Activated CD4-positive, alpha-beta T cell treated with anti-CD3 and anti-CD28 coated beads for 24 hours (primary cell): ENCODE measurements at places on chromosomes 4 and X.

DNA sequence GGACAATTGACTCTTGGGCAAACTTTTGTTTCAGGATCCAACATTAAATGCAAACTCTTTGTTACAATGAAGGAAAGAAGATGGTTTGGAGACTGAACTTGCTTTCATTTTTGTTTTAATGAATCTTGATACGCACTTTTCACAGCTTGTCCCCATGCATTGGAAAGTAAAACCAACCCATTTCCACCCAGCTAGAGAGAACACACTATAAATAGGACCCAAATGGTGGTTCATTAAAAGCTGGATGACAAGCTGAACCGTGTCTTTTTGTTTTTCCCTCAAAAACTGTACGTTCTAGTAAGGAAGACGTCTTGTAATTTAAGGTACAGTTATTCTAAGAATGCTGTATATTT lies 95.3 kb upstream of the EGFL6 start:
- no peak for DNase-seq

GRCh38 chrX:107323786-107324492 lies 117.5 kb downstream of the DNAAF6 start:
- no peak for DNase-seq

DNA sequence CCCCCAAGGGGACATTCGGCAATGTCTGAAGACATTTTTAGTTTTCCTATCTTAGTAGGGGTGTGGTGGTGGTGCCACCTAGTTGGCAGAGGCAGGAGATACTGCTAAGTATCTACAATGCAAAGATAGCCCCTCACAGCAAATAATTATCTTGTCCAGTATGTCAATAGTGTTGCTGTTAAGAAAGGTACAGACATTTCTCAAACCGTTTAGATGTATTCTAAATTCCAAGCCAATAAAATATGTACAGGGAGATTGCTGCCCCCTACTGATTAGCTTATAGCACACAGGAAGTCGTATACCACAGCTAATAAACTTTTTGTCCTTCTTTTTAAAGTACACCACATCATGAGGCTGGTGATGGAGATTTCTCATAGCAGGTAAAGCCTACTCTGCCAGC lies 260.5 kb downstream of the TMA16 start:
- no peak for DNase-seq

DNA sequence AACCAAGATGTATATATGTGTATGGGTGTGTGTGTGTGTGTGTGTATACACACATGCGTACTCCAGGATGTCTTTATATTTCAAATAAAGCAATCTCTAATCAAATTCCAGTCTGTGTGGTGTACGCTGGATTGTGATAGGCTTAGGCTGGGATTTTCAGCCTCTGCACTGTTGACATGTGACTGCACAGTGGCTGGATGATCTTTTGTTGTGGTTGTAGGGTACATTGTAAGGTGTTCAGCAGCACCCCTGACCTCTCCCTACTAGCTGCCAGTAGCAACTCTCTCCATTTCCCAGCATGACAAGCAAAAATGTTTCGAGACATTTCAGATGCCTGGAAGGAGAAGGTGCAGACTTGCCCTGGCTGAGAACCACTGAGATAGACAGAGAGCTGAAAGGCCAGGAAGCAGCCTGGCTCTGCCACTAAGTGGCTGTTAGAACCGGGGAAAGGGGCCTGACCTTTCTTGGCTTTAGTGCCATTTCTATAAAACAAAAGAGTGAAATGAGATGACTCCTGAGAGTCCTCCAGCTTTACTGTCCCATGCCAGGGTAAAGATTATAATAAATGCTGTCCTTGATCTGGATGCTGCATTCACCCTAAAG lies 10.5 kb downstream of the PGM2 start:
- no peak for DNase-seq

DNA sequence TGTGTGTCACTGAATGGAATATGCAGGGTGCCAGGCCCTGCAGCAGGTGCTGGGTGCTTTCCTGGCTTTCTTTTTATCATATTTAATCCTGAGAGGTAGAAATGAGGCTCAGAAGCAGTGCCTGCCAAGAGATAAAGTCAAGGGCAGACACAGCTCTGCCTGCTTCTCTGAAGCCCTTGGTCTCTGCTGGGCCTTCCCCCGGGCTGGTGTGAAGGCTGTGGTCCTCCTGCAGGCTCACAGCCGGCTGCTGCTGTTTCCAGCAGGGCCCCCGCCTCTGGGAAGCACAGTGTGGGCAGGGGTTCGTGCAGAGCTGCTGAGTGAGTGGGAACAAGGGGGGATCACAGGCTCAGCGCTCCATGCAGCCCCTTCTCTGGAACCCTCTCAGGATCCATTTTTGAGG lies 49.6 kb downstream of the TBC1D14 start:
- no peak for DNase-seq

DNA sequence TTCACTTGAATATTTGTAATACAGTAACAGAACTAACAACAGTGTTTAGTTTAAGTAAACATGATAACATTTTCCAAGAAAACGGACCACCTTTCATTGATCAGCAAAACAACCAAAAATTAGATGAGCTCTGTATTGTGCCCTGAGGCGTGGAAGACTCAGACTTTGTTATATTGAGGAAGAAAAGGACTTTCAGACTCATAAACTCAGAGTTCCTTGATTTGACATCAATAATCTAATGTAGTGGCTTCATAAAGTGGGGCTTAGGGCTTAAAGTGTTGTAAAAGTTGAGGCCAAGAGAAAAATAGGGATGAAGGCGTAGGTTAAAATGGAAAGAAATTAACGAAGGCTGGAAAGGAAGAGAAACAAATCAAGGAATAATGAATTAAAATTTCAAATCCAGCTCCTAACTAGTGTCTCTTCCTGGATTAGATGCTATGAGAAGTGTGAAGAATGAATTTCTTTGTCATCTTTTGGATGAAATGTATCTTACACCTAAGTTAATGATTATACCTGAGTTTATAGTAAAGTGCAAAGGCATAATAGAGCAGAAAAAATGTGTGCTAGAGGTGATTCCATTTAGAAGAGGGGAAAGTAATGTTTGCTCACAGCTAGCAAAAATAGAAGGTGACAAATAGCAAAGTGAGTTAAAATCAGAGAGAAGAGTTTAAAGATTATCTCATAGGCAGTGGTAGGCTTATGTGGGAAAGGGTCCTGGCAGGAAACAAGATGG lies 19.8 kb upstream of the GLRA2 start:
- no peak for DNase-seq

DNA sequence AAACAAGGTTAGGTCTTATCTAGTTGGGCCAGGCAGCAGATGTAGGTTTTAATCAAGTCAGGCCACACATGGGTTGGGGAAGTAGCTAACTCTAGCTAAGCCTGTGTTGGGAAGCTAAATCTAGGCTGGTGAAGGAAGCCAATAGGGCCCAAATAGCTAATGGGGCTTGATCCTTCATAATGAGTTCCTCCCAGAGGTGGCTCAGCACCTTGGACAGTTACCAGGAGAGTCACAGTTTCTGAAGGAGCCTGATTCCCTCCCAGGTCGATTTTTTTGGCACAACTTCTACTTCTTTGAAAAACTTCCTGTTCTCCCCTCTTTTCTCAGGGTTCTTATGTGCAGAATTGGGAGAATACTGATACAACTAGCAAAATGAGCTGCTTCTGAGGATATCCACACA lies 242.5 kb upstream of the PRPS2 start:
- no peak for DNase-seq

- DNase-seq, result no peak
Observed at GRCh38 chrX:106246511-106246910, 78.4 kb downstream of the PWWP3B start.

- no peak for DNase-seq
Observed at GRCh38 chrX:40081679-40082068, 16.1 kb downstream of the BCOR start.

- no peak for DNase-seq
Observed at GRCh38 chr4:41561244-41561643, 23.3 kb downstream of the LIMCH1 start.

GRCh38 chr4:3878678-3879077 lies 112.5 kb downstream of the ADRA2C start:
- no peak for DNase-seq

GRCh38 chr4:118400356-118400755 lies 47.6 kb upstream of the PRSS12 start:
- no peak for DNase-seq

GRCh38 chrX:54042609-54043021 lies 1.7 kb downstream of the PHF8 start:
- DNase-seq, result no peak

DNA sequence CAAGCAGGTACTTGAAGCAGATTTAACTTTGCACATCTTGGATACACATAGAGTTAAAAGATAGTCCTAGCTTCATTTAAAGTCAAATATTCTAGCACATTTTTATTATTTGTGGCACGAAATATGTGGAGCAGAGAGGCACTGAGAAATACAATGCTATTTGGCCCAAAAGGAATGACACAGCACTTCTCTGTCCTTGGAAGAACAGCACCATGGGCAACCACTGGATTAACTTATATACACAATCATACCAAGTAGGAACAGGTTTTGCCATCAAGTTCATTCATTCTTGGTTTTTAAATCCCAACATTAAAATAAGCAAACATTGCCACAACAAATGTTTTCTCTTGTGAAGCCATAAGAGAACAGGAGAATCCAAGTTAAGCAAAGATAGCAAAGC lies 924 bp upstream of the ENAM start:
- no peak for DNase-seq

DNA sequence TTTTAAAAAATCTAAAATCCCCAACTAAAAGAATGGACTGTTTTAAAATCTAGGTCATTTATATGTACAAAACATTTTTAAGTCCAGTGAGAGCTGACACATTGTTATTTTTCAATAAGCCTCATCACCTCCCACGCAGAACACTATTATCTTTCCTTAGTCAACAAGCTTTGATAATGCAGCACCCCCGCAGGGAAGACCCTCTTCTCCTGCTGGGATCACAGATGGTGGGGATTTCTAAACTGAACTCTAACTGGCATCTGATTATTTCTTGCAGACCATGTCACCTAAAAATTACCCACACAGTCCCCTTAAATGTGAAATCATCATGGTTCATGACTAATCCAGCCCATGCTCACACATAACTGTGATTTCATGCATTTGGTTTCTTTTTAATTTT lies 11.6 kb downstream of the SYTL4 start:
- no peak for DNase-seq

DNA sequence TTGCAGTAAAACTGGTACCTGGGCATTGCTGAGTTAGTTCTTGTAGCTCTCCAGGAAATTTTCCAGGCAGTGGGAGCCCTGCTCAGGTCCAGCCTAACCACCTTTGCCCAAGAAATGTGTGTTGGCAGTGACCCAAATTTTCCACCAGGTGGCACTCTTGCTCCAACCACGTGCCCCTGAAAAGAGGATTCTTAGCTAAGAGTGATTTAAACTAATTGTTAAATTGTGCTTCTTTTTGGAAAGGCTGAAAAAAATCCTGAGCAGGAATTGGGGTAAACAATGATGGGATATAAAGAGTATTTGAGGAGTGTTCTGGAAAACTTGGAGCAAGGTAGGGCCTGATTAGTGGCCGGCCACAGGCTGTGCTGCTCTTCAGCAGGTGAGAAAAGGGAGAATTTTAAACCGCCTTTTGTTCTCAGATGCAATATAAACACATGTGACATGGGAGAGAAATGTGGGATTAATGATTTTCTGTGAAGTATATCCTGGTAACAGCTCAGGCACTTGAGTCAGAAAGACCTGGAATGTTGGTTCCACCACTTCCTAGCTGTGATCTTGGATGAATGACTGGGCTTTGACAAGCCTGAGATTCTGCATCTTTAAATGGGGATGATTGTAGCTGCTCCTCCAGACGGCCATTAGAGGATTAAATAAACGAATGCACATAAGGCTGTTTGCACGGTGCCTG lies 219.6 kb downstream of the PTTG2 start:
- DNase-seq, result peak; percentile 72
